ENCODE measurements at places on chromosomes 11 and 22.
A peak's percentile ranks its signal among the peaks of the same experiment; 100 is the strongest.

DNA sequence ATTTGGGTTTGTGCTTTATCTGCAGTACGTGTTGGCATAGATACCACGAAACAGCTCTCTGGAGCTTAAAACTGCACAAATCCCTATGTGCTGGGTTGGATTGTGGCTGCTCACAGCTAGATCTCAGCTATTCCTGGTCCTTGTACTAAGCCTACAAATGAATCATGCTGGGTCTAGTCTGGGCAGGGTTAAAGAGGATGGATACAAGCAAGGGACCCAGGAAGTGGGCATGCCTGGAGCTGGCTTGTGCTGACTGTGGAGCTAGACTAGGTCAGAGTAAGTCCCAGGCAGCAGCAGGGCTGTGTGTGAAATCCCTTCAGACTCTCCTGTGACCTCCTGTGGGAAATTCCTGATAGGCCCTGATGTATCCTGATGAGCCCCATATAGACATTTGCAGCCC, 3.9 kb upstream of the E2F8 start:
- no peaks in the 10 kb centered on the region for H3K36me3 ChIP-seq
- DNase-seq: peak; percentile 54
- peak overlapping the region; percentile 70 for H3K27ac ChIP-seq
- H3K4me1 ChIP-seq: peaks cover 36% of the 10 kb centered on the region

- peaks cover 25% of the 10 kb centered on the region for H3K27me3 ChIP-seq
- no peak for DNase-seq
- H3K27ac ChIP-seq: no peak overlapping the region
- H3K4me3 ChIP-seq: no peak overlapping the region
These were observed 25.3 kb upstream of the LMO1 start for GRCh38 chr11:8288824-8289491.

DNA sequence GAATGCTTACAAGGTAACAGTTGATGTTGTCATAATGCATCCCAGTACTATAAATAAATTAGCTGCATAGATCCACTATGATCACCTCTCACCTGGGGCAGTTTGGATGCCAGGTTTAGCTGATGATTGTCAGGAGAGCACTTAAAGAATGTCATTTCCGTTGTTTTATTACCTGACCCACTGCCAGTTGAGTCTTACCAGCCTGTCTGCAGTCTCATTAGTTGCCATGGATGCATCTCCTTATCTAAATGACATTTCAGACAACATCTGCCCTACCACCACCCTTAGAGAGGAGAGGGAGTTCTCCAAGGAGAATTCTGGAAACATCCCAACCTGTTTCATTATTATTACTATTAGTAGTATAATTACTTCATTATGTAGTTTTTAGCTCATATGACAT, 339.1 kb upstream of the API5 start:
- DNase-seq: no peak
- H3K36me3 ChIP-seq: no peaks in the 10 kb centered on the region
- no peak overlapping the region for H3K27ac ChIP-seq
- H3K4me3 ChIP-seq: no peak overlapping the region
- H3K4me1 ChIP-seq: no peaks in the 10 kb centered on the region

DNA sequence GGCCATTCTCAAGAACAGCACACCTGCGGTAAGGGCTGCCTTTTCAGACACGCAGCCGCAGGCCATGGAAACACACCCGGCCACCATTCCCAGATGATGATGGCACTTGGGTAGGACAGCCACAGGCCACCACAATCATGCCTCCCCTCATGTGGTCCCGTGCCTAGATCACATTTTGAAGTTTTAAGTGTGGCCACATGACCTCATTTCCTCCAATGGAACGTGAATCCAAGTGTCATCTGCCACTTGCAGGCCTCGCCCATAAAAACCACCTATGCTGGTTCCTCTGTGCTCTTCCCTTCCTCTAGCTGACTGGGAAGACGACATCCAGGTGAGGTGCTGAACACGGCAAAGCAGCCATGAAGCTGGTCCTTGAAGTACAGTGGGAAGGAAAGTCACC, 44.6 kb upstream of the SLC25A1 start:
- no peaks in the 10 kb centered on the region for H3K36me3 ChIP-seq
- no peak overlapping the region for H3K27ac ChIP-seq
- H3K4me1 ChIP-seq: no peaks in the 10 kb centered on the region
- no peaks in the 10 kb centered on the region for H3K27me3 ChIP-seq
- DNase-seq: no peak
- no peak overlapping the region for H3K4me3 ChIP-seq

- peak overlapping the region; percentile 95 for H3K27ac ChIP-seq
- H3K27me3 ChIP-seq: no peaks in the 10 kb centered on the region
- DNase-seq: peak; percentile 94
- H3K4me1 ChIP-seq: peaks cover 22% of the 10 kb centered on the region
- H3K36me3 ChIP-seq: no peaks in the 10 kb centered on the region
These were observed 19.7 kb downstream of the SLC37A2 start for GRCh38 chr11:125082611-125083311.

GRCh38 chr11:128862908-128863660, 4.0 kb downstream of the KCNJ1 start:
- no peak overlapping the region for H3K4me3 ChIP-seq
- no peak overlapping the region for H3K27ac ChIP-seq
- peaks cover 27% of the 10 kb centered on the region for H3K4me1 ChIP-seq
- peak; percentile 62 for DNase-seq
- H3K27me3 ChIP-seq: no peaks in the 10 kb centered on the region

DNA sequence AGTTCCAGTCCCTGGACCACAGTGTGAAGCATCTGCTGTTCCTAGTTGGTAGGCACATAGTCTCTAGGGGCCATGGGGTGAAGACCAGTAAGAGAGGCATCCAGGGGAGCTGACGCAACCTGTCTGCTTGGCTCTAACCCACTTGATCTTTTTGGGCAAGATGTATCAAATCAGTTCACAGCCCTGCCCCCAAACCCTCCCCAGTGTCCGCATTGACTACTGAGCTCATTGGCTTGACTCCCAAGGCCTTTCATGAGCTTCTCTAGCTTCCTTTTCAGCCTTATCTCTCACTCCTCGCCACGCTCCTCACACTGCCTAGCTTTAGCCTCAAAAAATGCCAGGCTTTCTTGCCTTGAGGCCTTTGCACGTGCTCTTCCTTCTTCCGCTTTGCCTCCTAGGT, 29.7 kb upstream of the ABCC8 start:
- no peaks in the 10 kb centered on the region for H3K36me3 ChIP-seq
- H3K4me1 ChIP-seq: no peaks in the 10 kb centered on the region
- H3K4me3 ChIP-seq: no peak overlapping the region
- no peak for DNase-seq
- H3K27ac ChIP-seq: no peak overlapping the region
- H3K27me3 ChIP-seq: peaks cover 26% of the 10 kb centered on the region

DNA sequence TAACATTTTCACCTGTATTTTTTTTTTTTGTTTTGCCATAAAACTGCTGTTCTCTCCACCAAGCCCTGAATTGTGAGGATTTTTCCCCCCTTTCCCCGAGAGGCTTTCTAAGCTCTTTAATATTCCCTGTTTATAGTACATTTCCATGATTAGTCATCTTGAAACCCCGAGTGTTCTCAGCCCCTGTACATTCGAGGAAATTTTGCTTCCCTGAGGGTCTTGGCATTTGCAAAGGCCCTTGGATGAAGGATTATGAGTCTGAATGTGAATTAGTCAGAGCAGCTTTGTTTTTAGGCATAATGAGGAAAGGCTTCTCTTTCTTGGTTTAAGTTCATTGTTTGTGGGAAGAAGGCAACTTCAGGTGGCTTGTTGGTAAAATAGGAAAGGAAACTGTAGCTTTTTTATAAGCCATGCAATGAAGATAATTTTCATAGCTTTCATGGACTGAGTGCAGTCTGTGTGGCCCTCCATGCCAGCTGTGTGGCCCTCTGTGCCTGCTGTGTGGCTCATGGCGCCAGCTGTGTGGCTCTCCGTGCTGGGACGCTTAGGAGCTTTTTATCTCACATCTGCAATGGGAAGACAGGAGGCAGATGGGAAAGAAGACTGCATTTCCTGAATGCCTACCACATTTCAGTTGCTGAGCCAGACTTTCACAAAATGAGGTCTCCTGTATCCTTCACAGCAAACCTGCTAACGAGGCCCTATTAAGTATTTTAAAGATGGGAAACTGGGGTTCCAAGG, 129.0 kb downstream of the TEAD1 start:
- peaks cover 63% of the 10 kb centered on the region for H3K4me1 ChIP-seq
- peak overlapping the region; percentile 93 for H3K27ac ChIP-seq
- no peaks in the 10 kb centered on the region for H3K27me3 ChIP-seq
- DNase-seq: peak; percentile 35
- peak overlapping the region; percentile 40 for H3K4me3 ChIP-seq
- no peaks in the 10 kb centered on the region for H3K36me3 ChIP-seq

DNA sequence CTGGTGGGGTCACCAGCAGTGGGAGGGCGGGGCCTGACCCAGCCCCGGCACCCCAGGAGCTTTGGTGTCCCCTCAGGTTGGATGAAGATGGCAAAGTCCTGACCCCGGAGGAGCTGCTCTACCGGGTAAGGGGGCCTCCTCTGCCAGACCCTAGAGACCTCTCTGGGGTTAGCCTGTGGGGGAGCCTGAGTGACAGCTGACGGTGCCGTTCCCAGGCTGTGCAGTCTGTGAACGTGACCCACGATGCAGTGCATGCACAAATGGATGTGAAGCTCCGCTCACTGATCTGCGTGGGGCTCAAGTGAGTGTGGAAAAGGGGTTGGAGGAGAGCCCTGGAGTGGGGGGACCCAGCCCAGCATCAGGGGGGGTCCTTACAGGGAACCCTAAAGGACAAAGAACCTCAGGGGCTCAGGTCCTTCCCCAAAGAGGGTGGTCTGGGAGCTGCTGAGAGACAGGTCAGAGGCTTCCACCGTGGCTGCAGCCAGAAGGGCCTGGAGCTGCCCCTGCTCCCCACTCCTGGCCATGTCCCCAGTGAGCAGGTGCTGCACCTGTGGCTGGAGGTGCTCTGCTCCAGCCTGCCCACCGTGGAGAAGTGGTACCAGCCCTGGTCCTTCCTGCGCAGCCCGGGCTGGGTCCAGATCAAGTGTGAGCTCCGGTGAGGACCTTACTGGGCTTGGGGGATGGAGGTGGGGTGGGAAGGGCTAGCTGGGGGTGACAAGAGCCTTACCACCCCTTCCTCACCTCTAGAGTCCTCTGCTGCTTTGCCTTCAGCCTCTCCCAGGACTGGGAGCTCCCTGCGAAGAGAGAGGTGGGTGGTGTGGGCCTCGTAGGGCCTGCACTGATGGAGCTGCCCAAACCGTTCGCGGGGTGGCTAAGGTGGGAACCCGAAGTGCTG, 38.6 kb downstream of the SGSM3 start:
- peaks cover 10% of the 10 kb centered on the region for H3K4me1 ChIP-seq
- H3K27ac ChIP-seq: no peak overlapping the region
- H3K4me3 ChIP-seq: no peak overlapping the region
- DNase-seq: no peak
- peaks cover 14% of the 10 kb centered on the region for H3K36me3 ChIP-seq
